Stimulated activated CD4-positive, alpha-beta T cell treated with anti-CD3 and anti-CD28 coated beads, Interleukin-1b, Interleukin-23, amount 100 ng/mL, for 1 hour (primary cell): ENCODE measurements at places on chromosomes 7 and 10.

DNA sequence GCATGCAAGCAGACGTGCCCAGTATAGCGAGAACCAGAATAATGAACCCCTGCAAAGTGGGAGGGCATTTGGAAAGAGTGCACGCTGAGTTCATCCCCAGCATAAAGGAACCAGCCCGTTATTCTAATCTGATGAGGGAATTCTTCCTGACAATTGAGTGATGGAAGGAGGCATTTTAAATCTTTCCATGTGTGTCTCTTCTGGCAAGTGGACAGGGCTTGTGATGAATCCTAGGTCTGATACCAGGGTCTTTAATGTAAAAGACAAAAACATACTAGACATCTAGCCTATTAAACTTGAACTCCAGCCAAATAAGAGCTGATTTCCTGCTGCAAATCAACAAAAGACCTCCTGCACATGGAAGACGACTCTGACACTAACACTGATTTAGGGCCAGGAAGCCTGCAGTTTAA lies 301.2 kb downstream of the DPP6 start:
- DNase-seq = no peak

- DNase-seq = no peak
Measured at GRCh38 chr10:91022924-91023699, 102.2 kb upstream of the ANKRD1 start.

DNA sequence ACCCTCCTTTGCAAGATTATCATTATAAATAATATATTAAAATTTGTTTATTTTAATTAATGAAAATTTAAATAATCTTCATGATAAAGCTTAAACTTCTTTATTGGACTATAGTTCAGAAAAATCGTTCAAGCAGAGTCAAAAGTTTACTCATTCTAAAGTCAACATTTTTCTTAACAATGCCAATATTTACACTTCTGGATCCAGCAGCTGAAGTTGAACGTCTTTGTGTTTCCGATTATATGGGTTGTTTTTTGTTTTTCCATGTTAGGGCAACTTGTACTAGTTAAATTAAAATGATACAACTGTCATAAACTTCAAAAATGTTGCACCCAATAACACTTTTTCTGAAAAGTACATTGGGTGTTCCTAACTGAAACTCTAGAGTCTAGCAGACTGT lies 43.8 kb downstream of the GRB10 start:
- no peak for DNase-seq

GRCh38 chr10:78763651-78764395 lies 304.9 kb upstream of the ZMIZ1 start:
- DNase-seq = no peak

DNA sequence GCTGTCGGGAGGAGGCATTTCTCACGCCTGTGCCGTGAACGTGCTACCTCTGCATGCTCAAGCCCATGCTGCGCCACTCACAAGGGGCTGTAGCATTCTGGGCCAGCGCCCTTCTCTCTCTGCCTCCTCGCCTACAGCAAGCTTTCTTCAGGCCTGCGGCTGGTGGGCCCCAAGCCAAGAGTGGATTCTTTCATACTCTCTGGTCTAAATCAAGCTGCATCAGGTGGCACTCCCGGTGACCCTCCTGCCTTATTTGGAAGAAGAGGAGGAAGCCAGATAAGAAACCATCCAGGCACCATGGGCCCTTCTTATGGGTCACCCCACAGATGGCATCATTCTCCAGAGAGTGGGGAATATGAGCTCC lies 86.7 kb upstream of the DUSP5 start:
- no peak for DNase-seq

GRCh38 chr7:70072220-70072619 lies 473.9 kb downstream of the AUTS2 start:
- DNase-seq = no peak

DNA sequence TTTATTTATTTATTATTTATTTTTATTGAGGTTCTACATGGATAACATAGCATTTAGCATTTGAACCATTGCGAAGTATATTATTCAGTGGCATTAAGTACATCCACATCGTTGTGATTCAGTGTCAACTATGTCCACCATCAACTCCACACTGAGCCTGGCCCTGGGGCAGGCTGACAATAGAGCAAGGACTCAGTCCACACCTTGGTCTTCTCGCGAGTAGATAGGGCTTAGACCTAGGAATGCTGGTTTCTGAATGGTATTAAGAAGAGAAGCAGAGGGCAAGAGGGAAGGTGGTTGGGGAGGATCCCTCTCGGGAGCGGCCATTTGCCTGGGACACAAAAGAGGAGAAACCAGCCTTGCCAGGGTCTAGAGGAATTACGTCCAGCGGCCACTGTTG lies 599.2 kb upstream of the MGMT start:
- DNase-seq = no peak

GRCh38 chr7:27994639-27995038 lies 186.0 kb downstream of the JAZF1 start:
- no peak for DNase-seq

DNA sequence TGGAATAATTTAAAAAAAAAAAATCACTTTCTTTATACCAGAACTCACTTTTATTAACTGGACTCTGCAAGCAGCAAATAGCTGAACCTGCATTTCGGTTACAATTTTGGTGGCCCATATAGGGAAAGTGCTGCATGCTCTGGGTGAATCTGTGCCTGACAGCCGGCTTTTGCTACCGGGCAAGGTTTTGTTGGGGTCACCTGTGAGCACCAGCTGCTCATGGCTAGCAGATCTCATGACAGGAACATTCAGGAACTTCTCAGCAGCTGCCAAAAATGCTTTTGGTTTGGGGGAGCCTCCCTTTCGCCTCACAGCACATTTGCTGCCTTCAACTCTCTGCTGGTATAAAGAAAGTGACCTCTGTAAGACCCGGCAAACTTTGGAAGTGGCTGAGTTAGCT lies 13.2 kb upstream of the CREB3L2 start:
- DNase-seq = no peak

DNA sequence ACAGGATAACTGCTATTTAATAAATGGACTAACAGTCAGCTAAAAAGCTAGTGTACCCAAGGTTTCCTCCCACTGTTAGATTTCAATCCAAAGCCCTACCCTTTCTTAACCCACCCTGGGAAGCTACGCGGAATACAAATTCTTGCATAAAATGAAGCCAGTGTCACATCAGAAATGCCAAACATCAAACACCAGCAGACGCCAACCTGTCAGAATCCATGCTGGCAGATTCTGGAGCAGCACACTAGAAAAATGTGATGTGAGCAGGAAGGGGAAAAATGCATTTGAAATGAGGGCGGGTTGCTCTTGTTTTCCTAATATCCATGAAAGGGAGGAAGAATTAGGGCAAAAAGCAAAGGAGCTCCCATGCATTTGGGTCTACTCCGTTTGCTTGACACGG lies 16.1 kb upstream of the JCAD start:
- DNase-seq = no peak

GRCh38 chr10:70602665-70603448 lies at the start of gene PRF1:
Gene PRF1 (minus strand): TSS chr10:70602741. CDS start chr10:70600902, 1,839 bp downstream.
- peak; percentile 27 for DNase-seq

DNA sequence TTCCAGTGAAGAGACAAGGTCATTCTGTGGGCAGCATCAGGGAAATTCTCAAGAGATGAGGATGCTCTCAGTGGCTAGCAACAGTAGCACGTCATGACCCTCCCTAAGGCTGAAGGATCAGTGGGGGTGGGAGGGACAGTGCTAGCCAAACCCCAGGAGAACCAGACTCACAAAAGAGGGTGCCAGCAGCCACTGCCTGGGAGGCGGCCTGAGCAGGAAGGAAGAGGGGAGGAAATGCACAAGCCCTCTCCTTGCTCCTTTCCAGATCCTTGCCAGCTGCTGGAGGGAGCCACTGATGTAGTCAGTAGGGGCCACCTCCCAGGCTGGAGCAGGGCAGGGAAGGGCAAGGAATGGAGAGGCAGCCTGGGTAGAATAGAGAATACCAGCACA lies 302.7 kb downstream of the RPS24 start:
- no peak for DNase-seq

GRCh38 chr7:6228361-6229229 lies 43.8 kb downstream of the CYTH3 start:
- DNase-seq = no peak

DNA sequence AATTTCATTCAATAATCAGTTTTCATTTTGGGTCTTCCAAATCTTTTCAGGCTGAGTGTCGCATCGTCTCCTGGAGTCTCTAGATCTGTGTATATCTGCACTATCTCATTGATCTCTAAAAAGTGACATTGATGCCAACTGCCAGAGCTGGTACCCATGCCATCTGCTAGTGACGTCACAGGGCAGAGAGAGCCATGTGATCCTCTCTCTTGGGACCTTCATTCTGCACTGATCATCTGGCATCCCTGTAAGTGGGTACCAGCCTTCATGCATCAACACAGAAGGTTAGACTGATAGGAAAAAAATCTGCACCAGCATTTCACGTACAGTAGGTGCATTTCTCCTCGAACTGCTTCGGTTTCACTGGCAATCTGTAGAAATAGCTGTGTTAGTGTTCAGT lies at the start of gene NEUROD6:
Gene NEUROD6 (minus strand): TSS at position 124 of the 400 bp plus-strand sequence. CDS start 1,458 bp downstream, outside the sequence.
- DNase-seq = no peak

DNA sequence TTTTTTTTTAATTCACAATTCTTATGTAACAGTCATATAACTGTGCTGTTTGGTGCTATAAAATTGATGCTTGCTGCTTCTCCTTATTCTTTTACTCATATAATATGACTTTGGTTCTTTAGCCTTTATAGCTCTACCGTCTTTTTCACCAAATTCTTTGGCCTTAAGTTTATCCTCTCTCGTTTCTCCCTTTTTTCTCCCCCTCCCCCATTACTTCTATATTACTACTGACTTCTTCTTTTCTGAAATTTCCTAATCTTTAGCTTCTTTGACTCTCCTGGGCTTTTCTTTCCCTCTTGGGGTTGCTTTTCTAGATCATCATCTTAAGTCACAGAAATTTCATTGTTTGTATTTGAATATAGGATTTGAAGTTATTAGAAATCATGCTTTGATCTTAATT lies 3.8 kb downstream of the BCCIP start:
- DNase-seq = no peak

GRCh38 chr7:91517201-91517785 lies 253.1 kb downstream of the FZD1 start:
- no peak for DNase-seq

DNA sequence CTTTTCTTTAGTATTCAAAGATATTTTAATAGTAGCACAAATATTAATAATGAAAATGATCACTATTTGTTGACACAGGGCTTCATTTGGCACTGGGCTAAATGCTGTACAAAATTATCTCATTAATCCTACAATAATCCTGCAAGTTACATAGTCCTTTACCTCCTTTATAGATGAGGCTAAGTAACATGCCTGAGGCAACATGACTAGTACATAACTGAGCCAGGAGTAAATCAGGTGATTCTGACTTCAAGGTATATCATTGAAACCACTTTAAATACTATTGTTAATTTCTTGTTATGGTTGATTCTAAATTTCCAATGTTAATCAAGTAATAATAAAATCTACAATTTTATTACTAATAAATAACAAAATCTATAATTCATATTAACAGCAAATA lies 39.8 kb downstream of the SEM1 start:
- no peak for DNase-seq

DNA sequence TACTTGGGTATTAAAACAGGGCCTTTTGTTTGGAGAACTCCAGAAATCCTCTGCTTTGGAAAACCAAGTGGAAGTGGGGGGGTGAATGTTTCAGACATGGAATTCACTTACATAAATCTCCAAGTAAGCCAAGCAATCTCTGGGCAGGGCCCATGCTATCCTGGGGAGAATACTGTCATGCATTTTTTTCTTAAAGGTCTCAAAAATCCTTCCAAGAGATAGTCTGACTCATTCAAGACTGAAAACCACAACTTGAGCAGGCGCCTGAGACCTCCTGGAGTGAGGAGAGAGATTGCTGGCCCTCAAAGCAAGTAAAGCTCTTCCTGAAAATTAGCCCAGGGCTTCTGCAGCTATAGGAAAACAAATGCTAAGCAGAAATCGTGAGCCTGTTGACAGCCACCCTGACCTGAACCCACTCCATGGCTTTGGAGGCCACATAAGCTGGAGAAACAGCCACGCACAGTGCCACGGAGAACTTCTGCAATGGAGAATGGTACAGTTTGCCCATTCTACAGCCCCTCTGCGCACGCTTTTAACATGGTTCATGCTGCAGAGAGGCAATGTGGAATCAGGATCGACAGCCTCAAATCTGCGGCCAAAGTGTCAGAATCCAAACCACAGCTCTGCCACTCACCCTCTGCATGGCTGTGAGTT lies 203.1 kb upstream of the AUTS2 start:
- DNase-seq = no peak

DNA sequence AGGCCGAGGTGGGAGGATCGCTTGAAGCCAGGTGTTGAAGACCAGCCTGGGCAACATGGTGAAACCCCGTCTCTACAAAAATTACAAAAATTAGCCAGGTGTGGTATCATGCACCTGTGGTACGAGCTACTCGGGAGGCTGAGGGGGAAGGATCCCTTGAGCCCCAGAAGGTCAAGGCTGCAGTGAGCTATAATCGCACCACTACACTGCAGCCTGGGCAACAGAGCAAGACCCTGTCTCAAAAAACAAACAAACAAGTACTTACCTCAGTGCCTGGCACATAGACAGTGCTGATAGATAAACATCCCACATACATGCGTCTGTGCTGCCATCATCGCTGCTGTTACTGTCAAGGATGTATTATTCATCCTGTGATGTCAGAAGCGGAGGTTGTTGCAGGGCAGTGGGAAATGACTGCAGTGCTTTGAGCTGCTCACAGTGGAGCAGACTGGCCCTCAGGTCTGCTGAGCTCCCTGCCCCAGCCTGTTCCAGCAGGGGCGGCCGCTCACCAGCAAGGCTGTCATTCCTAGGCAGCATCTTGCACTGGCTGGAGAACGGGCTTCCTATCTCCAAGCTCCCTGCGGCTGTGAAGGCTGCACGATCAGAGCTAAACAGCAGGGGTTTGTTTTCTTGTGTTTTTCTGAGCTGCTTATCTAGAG lies 18.6 kb downstream of the FOXK1 start:
- DNase-seq = no peak

DNA sequence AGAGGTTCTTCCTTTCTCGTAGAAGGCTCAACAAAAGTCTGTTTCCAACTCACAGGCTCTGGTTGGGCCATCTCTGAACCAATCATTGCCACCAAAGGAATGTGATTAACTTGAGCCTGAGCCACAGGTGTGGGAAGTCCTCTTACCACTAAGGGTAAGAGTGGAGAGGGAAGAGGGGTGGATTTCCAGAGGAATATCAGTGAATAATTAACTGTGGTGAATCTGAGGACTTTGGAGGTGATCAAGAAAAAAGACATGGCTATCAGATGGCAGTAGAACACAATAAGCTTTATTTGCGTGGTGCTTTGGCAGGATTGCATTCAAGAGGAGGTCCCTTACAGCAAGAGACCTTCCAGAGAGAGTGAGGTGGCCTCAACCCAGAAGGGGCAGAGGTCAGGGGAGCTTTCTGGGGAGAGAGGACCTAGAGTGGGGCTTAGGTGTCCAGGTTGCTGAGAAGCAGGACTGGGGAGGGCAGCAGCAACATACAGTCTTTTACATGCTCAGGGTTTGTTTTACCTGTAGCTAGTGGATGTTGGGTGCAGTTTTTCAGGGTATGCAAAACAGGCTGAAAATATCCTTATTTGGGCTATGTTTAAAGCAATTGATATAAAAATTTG lies 61.4 kb downstream of the BBS9 start:
- no peak for DNase-seq
